ENCODE measurements at places on chromosomes 3 and 15. TPM values are rescaled to one million over a fixed set of nuclear protein-coding genes. Genes with fewer than 3 reads are reported as not detected.

GRCh38 chr3:157961665-157962064 is 144.6 kb downstream of the SHOX2 start:
- DNase-seq = no peak

Gene CACNA1D
- total RNA-seq = 1.1 TPM

Gene SLC27A2
- total RNA-seq = 14.0 TPM

DNA sequence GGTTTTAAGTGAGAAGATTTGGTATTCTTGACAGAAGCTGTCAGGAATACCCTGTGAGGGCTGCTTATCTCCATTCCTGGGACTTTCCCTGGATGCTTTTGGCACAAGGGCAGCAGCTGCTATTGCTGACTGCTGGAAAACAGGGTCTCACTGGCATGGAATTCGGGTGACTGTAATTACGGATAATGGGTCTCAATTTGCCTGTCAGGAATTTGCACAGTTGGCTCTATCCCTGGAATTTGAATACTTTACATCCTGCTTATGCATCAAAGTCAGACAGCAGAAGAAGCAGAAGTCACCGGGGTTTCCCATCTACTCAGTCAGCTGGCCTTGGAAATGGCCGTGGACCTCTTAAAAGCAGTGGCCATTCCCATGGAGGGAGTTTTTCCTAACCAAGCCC is 25.9 kb upstream of the AKAP13 start:
- DNase-seq = no peak

DNA sequence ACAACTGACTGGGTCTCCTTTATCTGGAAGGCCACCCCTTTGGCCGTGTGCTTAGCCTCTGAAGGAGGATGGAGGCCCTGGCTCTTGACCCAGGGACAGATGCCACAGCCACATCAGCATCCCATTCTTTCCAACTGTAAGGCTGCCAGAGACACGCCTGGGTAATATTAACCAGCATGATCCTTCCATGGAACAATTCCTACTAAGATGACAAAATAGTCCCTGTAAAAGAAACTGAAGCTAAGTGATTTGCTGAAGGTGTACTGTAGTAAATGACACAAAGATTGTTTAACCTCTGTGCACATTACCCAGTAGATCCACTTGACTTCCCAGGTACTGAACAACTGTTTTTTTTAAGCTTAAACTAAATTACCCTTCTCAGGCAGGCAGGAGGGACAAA is 352.7 kb downstream of the SLC9A9 start:
- DNase-seq = no peak

- no peak for DNase-seq
Measured at GRCh38 chr3:184937611-184938010, 125.6 kb downstream of the VPS8 start.

DNA sequence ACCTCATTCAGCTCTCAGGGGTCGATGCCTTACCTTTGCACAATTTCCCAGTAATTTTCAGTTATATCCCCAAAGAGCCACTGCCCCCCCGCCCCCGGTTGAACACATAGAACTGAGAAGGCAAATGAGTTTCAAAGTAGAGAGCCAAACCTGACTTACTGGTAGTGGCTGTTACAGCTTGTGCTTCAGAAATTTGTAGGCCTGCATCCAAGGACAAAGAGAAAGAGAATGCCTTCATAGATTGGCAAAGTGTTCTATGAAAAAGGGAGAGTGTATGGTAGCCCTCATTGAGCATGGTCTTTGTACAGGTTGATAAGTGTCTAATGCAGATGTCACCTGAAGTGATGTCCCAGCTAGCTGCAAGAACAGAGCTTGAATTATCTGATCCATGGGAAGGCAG is 13.9 kb downstream of the SEMA6D start:
- DNase-seq = no peak
